ENCODE measurements at places on chromosomes 11 and 22.

- DNase-seq: no peak
These were observed 34.8 kb upstream of the FZD4 start for GRCh38 chr11:86990031-86990430.

DNA sequence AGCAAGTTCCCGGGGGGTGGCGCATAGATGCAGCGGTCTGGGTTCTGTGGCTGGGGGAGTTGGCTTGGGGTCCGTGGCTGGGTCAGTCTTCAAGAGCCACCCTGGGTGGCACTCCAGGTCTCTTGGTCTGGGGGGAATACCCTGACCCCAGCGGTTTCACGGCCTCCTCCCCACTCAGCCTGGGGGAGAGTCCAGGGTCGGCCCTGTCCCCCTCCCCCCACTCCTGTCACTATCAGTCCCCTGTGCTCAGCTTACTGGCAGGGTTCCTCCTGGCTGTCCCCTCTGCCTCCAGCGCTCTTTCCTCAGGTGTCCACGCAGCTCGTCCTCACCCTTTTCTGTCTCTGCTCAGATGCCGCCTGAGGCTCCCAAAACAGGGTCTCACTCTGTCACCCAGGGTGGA, 68.5 kb upstream of the PARVG start:
- no peak for DNase-seq

GRCh38 chr11:12287009-12287373, 90.4 kb upstream of the PARVA start:
- no peak for DNase-seq

DNA sequence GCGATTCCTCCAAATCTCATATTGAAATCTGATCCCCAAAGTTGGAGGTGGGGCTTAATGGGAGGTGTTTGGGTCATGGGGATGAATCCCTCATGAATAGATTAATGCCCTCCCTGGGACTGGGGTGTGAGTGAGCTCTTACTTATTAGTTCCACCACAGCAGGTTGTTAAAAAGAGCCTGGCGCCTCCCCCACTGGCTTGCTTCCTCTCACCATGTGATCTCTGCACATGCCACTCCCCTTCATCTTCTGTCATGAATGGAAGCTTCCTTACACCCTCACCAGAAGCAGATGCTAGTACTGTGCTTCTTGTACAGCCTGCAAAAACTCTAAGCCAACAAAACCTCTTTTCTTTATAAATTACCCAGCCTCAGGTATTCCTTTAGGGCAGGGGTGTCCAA, 8.8 kb downstream of the RRAS2 start:
- no peak for DNase-seq

DNA sequence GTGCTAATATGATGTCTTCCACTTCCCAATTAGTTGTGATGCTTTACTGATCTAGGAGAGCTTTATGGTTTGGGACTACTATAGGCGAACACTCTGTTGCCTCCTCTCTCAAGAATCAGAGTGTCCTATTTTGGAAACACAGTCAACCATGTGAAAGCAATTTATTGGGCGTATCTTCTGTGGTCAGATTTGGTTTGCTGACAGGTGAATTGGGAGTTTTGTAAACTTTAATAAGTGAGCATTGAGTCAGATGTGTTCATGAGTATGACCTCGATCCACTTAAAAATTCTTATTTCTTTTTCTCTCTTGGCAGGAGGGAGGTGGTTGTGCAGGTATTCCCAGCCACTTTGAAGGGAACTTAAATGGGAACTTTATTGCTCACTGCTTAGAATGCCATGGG, 4.4 kb downstream of the CAT start:
- DNase-seq: no peak
